ENCODE measurements at places on chromosomes 13 and 19.

- no peak for DNase-seq
These were observed 861.2 kb downstream of the UQCRFS1 start for GRCh38 chr19:28351761-28352160.

DNA sequence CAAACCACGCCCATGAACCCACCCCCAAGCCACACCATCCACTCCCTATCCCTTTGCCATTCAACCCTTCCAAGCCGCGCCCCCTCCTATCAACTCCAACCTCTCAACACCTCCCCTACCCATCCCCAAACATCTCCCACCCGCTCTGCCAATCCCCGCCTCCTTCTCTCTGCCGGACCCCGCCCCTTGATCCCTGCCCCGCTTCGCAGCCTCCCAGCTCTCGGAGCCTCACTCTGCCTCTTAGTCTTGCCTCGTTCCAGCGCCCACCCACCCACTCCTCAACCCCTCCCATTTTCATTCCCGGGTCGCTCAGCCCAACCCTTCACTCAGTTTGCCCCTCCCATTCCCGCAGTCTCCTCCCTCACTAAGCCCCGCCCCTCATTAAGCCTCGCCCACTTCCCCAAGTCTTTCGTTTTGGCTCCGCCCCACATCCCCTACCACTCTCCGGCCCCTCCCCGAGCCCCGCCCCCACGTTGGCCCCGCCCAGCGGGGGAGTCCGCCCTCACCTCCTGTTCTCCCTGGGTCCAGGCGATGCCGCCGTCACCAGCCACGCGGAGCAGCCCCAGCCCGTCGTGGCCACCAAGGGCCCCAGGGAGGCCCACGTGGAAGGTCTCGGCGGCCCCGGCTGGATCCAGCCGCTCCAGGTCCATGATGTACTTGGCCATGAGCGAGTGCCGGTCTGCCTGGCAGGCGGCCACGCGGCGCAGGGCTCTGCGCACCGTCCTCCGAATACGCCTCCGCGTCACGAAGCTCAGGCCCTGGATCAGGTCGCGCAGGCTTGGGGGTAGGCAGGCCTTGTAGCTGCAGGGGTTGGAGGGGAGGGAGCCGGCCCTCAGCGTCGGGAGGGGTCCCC, 5.7 kb downstream of the JAK3 start:
- DNase-seq = no peak

DNA sequence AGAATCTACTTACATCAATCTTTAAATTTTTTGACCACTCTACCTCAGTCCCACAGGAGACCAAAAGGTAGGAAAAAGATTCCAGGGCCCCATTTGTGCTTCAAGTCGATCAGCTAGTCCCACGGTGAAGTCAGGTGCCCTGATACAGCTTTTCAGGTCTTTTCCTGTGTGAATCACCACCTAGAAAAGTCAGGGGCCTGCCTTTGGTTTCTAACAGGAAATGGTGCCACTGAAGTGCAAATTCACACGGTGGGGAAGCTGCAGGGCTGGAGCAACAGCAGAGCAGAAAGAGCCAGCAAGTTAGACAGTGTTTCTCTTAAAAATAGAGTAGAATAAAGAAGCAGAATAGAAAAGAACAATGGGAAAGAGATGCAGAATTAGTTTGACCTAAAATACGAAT, 107.5 kb downstream of the KLF12 start:
- DNase-seq = peak; percentile 83

- DNase-seq = no peak
These were observed 671.0 kb downstream of the SLITRK1 start for GRCh38 chr13:83211301-83211700.

- DNase-seq = no peak
These were observed 46.8 kb downstream of the LATS2 start for GRCh38 chr13:21014502-21015170.

Measured in T-helper 2 cell (primary cell).